ENCODE measurements at places on chromosomes 13 and 19.
A peak's percentile ranks its signal among the peaks of the same experiment; 100 is the strongest.

- DNase-seq, result peak; percentile 41
Observed at GRCh38 chr19:55641426-55642152, 787 bp downstream of the ZNF580 start.

- DNase-seq, result no peak
Observed at GRCh38 chr13:48429886-48430285, 17.0 kb upstream of the LPAR6 start.

DNA sequence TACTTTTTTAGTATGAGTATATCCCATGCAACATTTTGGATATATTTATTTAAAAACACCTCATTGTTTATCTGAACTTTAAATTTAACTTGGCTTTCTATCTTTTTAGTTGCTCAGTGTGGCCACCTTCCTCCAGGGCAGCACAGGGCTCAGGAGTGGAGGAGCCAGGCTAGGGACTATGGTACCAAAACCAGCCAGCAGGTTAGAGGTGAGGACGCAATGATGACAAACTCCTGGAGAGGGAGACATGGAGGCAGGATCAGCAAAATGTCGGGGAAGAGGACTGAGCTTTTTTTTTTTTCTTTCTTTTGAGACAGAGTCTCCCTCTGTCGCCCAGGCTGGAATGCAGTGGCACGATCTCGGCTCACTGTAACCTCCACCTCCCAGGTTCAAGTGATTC, 29.6 kb upstream of the CALM3 start:
- no peak for DNase-seq

DNA sequence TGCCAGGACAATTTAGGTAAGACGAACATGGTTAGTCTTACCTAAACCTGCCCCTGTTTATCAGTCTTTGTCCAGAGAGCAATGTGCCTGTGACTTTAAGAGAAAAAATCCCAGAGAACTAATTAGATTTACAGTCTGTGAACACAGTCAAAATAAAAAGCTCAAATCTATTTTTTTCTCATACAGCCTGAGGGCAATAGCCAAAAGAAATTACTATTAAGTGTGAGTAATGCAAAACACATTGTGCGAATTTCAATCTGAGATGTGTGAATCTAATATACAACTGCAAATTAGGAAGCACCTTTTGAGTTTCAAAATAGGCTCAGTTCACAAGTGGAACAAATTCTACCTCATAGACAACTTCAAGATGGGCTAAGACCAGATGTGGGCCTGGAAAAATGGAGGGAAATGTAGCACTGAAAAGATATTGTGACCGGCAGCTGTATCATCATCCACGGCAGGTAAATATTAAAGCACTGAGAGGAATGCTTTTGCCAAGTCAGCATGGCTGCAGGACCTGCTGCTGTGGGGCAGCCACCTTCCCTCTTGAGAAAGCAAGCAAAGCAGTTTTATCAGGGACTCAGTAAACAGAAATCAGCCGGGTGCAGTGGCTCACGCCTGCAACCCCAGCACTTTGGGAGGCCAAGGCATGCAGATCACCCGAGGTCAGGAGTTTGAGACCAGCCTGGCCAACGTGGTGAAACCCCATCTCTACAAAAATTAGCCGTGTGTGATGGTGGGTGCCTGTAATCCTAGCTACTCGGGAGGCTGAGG, 114.8 kb downstream of the KATNAL1 start:
- no peak for DNase-seq

DNA sequence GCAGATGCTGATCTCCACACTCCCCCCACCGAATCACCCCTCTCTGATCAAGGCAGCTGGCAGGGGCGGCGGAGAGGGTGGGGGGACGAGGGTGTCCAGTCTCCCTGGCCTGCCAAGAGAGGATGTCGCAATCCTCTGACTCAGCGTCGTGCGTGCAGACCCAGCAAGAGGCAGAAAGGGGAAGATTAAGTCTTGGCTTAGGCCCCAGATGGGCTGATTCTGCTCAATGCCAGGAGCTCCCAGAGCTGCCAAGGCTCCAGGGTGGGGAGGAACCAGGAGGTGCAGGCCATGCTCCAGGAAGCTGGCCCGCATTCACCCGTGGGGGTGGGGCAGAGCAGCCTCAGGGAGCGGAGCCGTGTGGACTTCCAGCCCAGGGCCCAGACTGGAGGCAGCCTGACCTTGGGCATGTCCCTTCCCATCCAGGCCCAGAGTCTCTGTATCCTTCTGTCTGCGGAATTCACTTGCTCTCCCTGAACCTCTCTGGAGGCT, 6.6 kb upstream of the BCL3 start:
- peak; percentile 100 for DNase-seq

DNA sequence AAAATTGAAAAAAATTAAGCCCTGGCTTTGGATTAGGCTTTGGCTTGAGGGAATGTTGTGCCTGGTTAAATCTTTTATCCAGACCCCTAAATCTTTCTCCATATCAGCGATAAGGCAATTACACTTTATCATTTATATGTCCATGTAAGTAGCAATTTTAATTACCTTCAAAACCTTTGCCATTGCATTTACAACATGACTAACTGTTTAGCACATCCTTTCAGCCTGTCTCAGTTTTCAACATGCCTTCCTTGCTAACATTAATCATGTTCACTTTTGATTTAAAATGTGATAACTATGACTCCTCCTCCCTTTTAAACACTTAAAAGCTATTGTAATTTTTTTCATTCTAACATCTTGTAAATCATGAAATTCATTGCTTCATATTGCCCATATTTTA, 583.7 kb downstream of the SLITRK1 start:
- no peak for DNase-seq

DNA sequence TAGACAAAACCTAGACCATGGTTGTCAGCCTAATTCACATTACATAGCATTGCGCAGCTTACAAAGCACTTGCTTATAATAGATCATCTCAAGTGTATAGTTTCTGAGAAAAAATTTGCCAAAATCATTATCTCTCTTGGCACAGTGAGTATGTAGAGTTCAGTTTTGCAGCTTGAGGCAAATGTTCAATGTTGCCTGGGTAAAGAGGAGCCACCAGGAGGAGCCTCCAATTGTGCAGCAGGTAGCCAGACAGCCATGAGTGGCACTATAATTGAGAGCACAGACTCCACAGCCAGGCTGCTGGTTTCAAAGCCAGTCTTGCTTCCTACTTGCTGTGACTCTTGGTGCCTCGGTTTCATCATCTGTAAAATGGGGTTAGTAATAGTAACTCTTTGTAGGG, 24.0 kb upstream of the OLFM4 start:
- no peak for DNase-seq

DNA sequence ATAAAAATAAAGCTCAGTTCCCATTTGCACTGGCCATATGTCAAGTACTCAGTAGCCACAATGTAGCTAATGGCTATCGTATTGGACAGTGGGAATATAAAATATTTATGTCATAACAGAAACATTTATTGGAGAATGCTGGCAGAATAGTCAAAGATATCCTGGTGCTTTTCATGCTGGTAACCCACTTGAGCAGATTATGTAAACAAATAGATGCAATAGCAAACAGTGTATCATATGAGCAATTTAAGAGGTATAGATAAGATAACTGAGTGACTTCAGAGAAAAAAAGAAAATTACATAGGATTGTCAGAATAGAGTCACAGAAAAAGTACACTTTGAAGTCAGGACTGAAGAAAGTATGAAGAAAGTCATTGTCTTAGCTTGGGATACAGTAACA, 426.6 kb downstream of the NDFIP2 start:
- no peak for DNase-seq

DNA sequence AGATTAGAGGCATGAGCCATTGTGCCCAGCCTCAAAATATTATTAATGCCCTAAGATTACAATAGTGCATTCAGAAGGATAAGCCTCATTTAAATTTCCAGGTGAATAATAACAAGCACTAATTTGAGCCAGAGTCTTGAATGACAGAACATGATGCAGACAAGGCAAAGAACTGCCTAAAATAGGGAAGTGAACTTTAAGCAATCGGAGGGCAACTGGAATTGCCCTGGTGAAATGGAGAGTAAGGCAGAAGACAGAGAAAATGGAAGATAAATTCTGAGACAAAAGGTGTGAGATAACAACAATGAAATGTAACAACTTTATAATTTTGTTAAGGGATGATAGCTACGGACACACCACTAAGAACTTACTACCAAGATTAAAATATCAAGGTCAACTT, 199.9 kb downstream of the DIAPH3 start:
- no peak for DNase-seq

GRCh38 chr19:9913237-9914000, 22.9 kb downstream of the OLFM2 start:
- DNase-seq, result no peak

- no peak for DNase-seq
Observed at GRCh38 chr13:113105032-113105920, at the start of gene F7. F7 (plus strand) TSS chr13:113105791; CDS start chr13:113105842, 51 bp downstream.

- no peak for DNase-seq
Observed at GRCh38 chr13:49322702-49323101, 75.0 kb downstream of the CDADC1 start.

DNA sequence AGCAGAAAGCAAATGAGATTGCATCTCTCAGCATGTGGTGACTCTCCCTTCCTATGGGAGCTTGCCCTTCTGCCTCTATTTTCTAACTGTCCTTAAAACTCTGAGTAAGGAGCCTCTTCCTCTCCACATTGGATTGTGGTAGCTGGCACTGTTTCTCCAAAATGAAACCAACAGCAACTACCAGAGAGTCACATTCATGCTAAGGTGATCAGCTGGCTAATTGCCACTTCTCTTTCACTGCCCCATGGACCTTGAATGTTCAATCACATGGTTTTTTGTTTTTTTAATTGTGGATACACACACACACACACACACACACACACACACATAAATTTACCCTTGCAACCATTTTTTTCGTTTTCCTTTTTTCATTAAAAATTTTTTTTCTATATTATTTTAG, 154.7 kb upstream of the TSC22D1 start:
- DNase-seq, result no peak

- DNase-seq, result no peak
Observed at GRCh38 chr13:83024232-83024631, 858.0 kb downstream of the SLITRK1 start.

- peak; percentile 85 for DNase-seq
Observed at GRCh38 chr13:44843403-44843802, 145.9 kb downstream of the NUFIP1 start.

DNA sequence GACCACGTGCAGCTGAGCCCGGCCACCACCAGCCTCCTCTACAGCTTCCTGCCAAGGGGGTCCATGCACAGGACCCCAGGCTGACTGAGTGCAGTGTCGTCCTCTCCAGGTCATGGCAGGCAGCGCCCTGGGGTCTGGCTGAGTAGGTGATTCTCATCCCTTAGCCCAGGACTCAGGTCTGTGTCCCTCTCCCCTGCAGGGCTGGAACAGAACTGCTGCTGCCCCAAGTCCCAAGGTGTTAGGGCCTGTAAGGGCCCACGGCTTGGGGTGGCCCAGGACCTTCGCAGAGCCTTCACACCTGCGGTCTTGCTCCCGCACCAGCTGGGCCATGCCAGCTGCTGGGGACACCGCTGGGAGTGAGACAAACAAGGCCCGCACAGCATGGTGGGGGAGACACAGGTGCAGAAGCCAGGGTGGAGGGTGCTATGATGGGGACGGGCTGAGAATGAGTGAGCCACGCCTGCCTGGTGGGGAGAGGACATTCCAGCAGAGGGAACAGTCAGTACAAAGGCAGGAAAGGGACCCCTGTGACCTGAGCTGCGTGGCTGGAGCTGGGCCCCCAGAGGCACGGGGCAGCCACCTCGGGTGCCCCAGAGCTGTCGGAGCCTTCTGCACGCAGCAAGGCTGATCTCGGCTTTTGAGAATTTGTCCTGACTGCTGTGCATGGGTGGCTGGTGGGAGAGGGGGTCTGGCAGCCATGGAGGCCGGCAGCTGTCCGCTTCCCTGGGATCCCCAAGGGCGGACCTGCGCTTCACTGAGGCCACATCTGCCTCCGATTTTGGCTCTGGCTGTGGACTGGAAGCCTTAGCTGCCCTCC, 11.9 kb downstream of the PLEKHF1 start:
- DNase-seq, result no peak

DNA sequence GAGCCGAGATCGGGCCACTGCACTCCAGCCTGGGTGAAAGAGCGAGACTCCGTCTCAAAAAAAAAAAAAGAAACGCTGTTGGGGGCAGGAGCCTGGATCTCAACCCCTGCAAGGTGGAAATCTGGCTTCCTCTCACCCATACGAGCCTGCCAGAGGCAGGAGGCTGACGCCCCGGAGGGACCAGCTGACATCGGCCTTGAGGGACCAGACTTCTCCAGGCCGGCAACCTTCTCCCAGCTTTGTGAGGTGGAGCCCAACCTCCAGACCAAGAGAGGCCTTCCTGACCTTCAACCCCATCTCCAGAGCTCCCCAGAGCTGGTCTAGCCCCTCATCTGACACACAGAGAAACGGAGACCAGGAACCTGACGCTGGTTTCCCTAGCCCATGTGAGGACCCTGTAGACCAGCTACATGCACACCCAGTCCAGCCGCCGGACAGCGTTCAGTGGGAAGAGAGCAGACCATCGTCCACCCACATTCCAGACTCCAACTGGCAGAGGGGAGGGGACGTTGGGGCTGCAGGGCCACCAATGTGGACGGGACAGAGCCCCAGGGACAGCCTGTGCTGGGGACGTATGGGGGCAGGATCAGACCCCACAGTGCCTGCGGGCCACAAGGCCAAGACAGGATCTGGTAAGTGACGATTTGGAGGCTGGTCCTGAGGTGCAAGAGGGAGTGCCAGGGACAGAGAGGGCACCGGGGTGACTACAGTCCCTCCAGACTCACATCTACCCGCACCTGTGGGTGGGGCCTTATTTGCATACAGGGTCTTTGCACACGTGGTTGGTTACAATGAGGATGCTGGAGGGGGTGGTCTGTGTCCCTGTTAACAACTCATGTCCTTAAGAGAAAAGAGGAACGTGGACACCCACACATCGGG, 11.4 kb downstream of the SBNO2 start:
- no peak for DNase-seq

DNA sequence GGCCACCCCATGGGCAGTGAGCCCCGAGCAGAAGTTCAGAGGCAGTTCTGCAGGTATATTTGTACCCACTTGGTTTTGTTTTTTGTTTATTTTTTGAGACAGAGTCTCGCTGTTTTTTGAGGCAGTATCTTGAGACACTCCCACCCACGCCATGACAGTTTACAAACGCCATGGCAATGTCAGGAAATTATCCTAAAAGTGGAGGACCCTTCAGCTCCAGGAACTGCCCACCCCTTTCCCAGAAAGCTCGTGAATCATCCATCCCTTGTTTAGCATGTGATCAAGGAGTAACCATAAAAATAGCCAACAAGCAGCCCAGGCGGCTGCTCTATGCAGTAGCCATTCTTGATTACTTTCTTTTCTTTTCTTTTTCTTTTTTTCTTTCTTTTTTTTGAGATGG, 41.0 kb downstream of the CELF5 start:
- no peak for DNase-seq

GRCh38 chr13:24503379-24503696, 9.2 kb downstream of the PARP4 start:
- no peak for DNase-seq
